Esophagus muscularis mucosa (tissue), 4 donors: ENCODE measurements at places on chromosomes 6 and 20.
A peak's percentile ranks its signal among the peaks of the same experiment; 100 is the strongest.

GRCh38 chr6:129672881-129673631 lies 36.9 kb downstream of the ARHGAP18 start:
- peak; percentile 5 for DNase-seq

GRCh38 chr6:1535295-1535694 lies 74.4 kb upstream of the FOXC1 start:
- DNase-seq: no peak

GRCh38 chr6:38933426-38933825 lies 115.2 kb upstream of the GLP1R start:
- no peak for DNase-seq

DNA sequence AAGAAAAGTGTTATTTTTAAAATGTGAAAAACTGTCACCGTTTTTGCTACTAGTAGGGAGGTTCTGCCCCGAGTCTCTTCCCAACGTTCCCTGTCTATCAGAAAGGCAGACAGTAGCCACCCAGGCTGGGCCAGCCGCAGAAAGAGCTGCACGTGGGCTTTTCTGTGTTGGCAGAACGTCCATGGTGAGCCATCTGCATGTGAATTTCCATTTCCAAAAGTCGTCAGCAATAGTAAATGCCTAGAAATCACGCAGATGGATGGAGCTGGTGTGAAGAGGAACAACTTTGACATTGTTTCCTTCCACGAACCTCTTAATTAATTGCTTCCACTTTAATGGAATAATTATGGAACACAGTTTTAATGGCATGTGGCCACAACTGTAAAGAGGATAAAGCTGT lies 97.5 kb downstream of the FAM120B start:
- DNase-seq: no peak

DNA sequence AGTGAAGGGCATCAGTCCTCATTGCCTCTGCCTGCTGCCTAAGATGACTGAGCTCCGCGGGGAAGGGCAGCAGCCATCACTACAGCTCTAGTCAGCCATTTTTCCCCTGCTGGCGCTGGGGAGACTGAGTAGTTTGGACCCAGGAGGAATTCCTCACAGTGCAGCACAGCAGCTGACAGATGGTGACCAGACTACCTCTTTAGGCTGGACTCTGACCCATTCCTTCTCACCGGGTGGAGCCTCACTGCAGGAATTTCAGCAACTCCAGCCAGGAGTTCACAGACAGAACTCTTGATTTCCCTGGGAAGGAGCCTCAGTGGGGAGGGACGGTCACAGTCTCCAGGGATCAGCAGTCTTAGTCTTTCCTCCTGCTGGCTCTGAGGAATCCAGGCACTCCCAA lies 492.0 kb upstream of the MMS22L start:
- no peak for DNase-seq

DNA sequence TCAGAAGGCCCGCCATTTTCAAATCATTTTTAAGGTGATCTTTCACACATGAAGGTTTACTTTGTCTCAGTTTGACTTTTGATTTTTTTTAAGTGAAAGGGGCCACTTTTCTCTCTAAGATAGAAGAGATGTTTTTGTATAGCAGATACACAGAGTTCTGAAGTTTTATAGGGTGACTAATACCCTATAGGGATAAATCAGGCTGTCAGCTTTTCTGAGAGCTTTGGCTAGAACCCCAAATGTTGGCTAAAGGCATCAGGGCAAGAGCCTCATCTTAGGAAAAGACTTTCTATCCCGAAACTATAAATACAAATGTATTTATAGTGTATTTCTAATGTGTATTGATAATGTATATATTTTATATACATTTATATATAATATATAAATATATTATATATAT lies 181.4 kb downstream of the TBX18 start:
- DNase-seq: no peak

GRCh38 chr6:44841829-44842228 lies 454.3 kb downstream of the CDC5L start:
- no peak for DNase-seq

- DNase-seq: no peak
Observed at GRCh38 chr6:119237177-119237715, 112.3 kb downstream of the MAN1A1 start.

GRCh38 chr6:112241820-112242429 lies 12.4 kb downstream of the LAMA4 start:
- DNase-seq: no peak

DNA sequence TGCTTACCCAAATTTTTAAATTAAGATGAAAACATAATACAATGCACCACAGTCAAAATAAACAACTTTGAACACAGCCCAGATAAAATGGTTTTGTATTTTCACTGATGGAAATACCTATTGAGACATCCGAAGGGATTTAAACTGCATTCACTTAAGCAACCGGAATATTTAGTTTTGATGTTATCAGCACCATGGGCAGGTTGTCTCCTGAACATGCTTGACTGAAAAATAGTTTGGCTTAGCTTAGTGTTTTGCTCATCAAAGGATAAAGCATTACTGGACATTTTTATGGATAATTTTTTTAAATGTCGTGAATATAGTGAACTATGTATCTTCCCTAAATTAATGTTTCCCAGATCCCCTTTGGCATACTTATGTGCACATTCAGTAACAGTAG lies 177.5 kb downstream of the GJA1 start:
- DNase-seq: no peak

DNA sequence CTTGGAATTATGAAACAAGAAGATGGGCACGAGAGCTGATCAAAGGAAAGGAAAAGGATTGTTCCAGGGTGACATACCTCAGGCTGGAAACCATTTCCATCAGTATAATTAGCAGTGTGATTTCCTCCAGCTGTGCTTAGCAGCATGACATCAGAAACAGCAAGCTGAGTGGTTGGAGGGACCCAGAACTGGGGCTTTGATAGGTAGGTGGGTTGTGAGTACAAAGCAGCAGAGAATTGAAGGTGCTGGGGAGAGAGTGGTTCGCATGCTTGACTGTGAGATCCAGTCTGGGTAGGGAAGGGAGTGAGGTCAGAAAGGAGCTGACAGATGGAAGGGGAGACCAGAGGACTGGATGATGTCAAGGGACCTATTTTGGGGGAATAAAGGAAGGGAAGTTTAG lies 90.4 kb downstream of the CD164 start:
- no peak for DNase-seq

DNA sequence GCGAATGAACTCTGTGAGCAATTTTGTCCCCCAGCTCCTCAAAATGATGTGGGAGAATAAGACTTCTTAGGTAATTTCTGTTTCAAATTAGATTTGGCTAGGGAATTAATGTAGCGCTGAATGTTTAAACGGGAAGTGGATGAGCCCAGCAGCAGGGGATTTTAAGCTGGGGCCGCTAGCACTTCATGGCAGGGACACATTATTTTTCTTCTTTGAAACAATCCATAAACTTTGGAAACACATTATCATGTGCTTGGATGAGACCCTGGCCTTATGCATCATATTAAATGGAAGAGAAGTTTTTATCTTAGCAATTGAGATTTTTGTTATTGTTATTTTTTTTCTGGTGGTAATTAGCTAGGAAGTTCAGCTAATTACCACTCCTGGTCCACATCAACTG lies 74.2 kb upstream of the FUCA2 start:
- DNase-seq: no peak

GRCh38 chr6:47358440-47359225 lies 48.9 kb upstream of the TNFRSF21 start:
- DNase-seq: no peak

GRCh38 chr20:62427172-62428001 lies at the start of gene RBBP8NL:
RBBP8NL (minus strand) TSS chr20:62427539; CDS start chr20:62419647, 7,892 bp downstream.
- DNase-seq: no peak

GRCh38 chr6:137351890-137352289 lies 132.7 kb upstream of the IFNGR1 start:
- DNase-seq: no peak

DNA sequence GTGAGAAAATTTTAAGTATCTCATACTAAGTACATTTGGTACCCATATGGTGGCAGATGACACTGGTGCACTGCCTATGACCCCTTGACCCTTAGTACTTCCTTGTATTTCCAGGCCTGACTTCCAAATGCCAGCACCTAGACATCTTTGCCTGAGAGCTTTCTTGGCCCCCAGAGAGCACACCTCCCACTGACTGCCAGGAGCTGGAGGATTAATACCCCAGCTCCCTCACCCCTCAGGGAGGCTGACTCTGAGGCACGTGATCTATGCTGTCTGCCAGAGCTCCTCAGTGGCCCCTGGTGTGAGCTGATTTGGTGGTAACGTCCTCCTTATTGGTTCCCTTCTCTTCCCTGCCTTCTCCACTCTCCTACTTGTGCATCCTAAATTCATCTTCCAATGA lies 38.0 kb downstream of the BFSP1 start:
- no peak for DNase-seq

DNA sequence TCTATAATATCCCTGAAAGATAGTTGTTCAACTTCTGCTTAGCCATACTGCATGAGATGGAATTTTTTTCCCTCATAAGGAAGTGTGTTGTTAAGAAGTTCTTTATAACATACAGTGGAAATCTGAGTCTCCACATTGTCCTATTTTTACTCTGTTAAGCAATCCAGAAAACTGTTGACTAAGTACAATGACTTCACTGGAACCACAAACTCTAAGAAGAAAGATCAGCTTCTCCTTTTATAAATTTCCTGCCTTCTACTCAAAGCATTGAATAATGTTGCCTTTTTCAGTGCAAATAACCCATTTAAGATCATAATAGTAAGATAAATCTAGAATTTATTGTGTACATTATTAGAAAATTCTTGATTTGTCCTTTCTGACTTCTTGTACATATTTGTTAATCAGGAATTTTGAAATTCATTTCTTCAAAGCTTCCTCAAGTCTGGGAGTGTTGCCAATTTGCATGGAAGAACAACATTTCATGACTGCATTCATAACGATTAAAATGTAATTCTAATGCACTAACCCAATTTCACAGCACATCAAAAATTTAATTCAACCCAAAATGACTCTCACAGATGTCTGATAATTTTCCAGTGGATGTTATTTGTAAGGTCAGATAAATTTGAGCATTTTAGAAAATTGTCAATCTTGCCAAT lies 45.6 kb upstream of the ANKEF1 start:
- DNase-seq: no peak

DNA sequence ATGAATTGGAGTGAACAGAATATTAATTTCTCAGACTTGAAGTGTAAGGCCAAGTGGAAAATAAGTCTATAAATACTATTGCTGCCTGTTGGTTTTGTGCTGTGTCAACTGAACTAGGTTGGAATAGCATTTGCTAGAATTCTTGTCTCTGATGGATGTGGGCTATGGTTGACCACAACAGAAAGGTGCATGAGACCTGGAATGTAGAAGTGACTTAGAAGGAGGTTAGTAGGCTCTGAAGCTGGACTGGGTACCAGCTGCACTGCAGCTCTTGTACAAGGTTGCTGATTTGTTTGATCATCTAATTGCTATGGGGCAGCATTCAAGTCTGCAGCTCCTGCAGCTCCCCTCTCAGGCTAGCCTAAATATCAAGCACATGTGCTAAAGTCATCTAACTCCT lies 479.0 kb upstream of the NRSN1 start:
- DNase-seq: no peak

DNA sequence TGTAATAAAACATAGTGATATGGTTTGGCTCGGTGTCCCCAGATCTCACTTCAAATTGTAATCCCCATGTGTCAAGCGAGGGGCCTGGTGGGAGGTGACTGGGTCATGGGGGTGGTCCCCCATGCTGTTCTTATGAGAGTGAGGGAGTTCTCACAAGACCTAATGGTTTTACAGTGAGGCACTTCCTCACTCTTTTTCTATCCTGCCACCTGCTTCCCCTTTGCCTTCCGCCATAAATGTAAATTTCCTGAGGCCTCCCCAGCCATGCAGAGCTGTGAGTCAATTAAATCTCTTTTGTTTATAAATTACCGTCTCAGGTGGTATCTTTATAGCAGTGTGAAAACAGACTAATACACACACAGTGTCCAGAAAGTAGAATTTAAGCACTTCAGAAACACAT lies 78.5 kb downstream of the REPS1 start:
- no peak for DNase-seq

DNA sequence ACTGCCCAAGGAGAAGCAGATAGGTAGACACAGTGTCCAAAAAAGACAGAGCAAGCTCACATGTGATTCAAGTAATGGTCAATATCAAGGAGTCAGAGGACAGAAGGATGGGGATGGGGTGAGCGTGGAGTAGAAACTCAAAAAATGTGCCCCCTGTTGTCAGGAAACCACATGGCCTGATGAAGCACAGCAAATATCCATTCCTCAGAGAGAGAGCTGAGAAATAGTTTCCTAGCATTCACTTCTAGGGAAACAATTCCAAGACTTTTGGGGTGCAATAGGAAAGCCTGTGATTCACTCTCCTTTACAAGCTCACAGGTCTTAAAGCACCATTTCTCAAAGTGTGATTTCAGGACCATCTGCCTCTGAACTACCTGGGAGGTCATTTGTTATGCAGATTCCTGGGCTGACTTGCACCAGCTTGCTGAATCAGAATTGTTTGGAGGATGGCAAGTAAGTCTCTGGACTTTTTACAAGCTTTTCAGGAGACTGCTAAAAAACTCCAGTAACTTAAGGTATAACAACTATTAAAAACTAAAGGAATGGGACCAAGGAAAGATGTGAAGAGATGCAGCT lies 432.8 kb downstream of the HDGFL1 start:
- DNase-seq: no peak

DNA sequence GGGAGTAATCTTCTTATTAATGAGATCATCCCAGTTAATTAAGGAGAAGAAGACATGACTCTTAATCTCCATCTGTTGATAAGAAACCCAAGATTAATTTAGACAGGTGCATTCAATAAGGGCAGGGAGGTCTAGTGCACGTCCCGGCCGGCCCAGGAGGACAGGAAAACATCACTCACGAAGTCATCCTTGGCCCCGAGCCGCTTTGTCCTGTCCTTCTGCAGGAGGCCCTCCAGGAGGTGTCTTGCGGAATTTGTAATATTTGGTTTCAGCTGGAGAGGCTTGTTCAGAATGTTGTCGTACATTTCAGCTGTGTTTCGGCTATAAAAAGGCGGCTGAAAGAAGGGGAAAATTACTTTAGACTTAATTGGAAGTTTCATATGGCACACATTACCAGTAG lies 118.4 kb upstream of the SLC2A12 start:
- DNase-seq: no peak

DNA sequence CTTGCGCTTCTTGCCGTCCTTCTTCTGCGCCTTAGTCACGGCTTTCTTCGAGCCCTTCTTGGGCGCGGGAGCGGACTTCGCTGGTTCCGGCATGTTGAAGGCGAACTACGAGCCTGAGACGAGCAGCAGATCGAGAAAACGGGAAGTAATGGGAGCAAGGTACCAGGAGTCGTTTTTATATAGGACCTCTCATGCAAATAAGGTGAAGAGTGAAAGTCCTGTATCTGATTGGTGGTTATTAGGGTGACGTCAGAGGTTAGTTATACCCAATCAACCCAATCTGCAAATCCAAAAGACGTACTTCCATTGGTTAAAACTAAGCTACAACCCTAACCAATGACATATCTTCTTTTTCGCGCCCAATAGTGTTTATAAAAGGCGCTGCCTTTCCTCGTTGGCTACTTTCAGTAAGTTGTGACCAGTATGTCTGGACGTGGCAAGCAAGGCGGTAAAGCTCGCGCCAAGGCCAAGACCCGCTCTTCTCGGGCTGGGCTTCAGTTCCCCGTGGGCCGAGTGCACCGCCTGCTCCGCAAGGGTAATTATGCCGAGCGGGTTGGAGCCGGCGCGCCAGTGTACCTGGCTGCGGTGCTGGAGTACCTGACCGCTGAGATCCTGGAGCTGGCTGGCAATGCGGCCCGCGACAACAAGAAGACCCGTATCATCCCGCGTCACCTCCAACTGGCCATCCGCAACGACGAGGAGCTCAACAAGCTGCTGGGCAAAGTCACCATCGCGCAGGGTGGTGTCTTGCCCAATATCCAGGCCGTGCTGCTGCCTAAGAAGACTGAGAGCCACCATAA lies 100.6 kb upstream of the PRSS16 start:
- DNase-seq: peak; percentile 95

- no peak for DNase-seq
Observed at GRCh38 chr20:24470746-24471582, 1.5 kb downstream of the SYNDIG1 start.
